ENCODE measurements at places on chromosomes 4 and X.
A peak's percentile ranks its signal among the peaks of the same experiment; 100 is the strongest.

DNA sequence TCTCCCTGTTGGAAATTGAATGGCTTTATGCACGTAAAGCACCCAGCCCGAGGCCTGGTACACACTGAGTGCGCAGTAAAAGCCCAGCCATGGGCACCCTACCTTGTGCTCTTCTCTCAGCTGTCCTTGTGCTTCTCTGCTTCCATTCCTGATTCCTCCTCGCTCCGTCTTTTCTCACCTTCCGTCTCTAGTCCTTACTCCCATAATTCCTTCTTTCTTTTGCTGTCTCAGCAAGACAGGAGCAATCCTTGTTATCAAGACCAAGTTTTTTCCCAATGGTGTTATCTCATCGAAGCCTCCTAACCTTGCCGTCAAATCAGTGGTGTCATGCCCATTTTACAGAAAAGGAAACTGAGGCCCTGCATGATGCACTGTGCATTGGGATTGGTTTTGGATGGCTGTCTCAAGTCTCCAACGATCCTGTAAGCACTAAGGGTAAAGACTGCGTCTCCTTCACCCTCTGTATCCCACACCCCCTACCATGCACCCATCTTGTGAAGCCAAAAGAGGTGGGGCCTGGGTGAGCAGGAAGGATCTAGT lies 30.1 kb downstream of the CYTL1 start:
- no peak for DNase-seq

DNA sequence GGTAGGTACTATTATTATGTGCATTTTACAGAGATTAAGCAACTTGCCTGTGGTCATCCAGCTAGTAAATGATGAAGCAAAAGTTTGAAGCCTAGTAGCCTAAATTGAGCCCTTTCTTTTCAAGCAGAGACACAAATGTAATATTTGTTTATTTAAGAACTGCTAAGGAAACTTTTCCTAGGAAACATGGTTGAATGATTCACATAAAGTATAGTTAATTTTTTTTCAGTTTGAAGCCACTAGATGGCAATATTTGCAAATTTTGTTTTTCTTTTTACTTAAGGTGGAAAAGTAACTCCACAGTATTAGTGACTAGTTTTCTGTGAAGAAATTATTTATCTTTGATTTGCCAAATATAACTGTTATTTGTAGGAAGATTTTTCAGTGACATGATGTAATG lies 52.8 kb upstream of the ANKRD17 start:
- no peak for DNase-seq

DNA sequence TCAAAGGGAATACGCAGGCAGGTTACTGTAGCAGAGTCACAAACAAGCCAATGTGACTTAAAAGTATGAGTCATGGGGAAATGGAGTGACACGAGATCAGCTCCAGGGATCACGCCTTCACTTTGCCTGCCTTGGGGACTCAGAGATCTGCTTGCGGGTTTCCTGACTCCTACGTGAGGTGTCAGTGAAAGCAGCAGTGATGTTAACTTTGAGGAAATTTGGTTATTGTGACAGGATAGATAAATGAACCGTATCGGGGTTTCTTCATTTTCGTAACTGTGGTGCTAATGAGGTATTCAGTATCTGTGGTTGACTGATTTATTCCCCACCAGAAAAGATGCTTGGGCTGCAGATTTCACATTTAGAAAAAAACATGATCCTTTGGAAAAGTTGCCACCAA lies 383.3 kb upstream of the ZFP42 start:
- no peak for DNase-seq

DNA sequence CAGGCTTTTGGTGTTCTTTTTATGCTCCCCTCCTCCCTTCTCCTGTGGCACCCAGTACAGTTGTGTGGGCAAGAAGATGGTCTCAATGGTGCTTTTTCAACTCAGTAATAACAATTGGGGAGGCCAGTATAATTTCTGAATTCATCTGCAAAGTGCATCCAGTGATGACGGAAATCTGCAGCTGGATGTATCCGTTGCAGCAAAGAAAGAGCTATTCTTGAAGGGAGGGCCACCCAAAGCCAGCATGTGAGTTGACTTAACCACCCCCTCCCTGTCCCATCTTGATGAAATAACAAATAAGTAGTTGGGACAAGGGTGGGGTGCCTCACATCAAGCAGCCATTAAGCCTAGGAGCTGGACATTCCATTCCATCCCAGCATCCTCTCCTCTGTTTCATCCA lies 30.7 kb downstream of the TSC22D3 start:
- DNase-seq, result no peak

DNA sequence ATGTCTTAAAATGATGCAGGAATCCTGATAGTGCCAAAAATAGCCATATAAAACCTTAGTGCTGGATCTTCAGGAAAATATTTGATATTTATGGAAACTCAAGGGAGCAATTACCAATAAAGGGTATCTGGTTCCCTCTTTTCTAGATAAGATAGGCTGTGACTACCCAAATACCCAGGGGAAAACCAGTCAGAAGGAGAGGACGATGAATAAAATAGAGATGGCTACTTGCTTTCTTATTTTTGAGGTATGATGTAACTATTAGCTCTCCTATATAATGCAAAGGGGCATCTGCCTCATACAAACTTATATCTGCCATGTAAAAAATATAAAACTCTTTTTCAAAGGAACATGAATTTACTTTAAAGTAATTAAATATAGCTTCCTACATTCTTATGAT lies 23.4 kb upstream of the COX18 start:
- no peak for DNase-seq

- DNase-seq, result no peak
Observed at GRCh38 chr4:3240936-3241522, 7.9 kb upstream of the MSANTD1 start.

GRCh38 chrX:109511113-109511512 lies 25.5 kb upstream of the NXT2 start:
- DNase-seq, result no peak

GRCh38 chr4:101295691-101296090 lies 51.6 kb downstream of the PPP3CA start:
- DNase-seq, result no peak

DNA sequence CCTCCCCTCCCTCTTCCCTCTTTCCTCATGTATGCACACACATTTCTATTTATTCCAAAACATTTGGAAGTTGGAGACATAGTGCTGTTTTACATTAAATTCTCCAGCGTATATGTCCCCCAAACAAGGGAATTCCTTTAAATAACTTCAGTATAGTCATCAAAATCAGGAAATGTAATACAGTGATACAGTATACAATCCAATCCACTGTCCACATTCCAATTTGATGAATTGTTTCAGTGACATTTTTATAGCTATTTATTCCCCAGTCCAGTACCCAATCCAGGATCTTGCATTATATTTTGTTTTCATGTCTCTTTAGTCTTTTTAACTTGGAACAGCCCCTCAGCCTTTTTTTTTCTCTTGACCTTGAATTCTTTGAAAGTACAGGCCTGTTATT lies 233.0 kb downstream of the DKK2 start:
- peak; percentile 5 for DNase-seq

DNA sequence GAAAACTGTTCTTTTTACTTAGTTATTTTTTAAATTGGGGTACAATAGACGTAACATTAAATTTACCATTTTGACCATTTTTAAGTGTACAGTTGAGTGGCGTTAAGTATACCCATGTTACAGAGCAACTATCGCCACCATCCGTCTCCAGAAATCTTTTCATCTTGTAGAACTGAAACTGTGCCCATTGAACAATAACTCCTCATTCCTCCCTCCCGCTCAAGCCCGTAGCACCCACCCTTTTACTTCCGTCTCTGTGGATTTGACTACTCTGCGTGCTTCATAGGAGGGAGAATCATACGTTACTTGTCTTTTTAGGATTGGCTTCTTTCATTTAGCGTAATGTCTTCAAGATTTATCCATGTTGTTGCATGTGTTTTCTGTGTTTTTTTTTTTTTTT lies 55.3 kb downstream of the TMEM131L start:
- DNase-seq, result no peak

DNA sequence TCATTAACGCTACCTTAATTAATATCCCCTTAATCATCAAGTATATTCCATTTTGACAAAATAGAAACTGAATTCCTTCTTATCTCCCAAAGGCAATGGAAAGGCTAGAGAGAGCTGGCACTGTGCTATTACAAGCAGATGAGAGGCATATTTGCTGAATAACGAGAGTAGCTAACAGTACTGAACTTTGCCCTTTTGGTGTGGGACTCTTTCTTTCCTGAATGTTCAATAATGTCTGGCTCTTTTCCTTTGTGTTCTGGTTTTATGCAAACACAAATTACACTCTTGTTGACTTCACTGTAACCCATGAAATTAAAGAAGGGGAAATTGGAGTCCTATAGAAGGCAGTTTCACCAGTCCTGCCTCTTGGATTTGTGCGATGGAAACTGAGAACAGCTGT lies 63.5 kb downstream of the SHROOM3 start:
- DNase-seq, result no peak

DNA sequence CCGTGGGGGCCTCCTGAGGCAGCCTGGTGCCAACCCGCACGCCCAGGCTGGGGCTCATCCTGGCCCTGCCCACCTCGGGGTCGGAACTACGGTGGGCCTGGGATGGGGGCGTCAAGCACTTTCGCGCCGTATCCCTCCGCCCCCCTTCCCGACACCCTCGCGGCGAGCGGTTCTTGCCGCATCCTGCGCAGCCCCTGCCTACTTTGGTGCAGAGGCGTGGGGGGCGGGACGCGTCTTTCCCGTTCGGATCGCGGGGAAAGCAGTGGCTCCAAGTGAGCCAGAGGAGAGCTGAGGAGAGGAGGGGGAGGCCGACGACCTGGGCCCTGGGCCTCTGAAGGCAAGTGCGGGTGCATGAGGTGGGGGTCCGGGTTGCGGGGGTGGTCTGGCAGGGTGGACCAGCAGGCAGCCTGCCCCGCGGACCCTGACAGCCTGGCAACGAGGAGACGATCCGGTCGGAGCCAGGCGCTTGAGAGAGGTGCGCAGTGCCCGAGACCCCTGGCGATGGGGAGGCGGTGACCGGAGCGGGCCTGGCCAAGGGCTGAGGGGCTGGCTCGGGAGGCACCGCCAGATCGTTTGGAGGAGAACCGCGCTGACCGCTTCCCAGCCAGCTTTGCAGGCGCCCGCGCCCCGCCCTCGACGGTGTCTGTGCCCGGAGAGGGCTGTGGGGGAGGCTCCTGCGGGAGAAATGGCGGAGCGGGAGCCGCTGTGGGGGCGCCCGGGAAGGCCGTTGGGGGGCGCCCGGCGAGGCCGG lies at the start of gene GPRASP2:
GPRASP2 (plus strand) TSS at position 233 of the 751 bp plus-strand sequence. CDS start 2,422 bp downstream, outside the sequence.
- DNase-seq, result no peak

DNA sequence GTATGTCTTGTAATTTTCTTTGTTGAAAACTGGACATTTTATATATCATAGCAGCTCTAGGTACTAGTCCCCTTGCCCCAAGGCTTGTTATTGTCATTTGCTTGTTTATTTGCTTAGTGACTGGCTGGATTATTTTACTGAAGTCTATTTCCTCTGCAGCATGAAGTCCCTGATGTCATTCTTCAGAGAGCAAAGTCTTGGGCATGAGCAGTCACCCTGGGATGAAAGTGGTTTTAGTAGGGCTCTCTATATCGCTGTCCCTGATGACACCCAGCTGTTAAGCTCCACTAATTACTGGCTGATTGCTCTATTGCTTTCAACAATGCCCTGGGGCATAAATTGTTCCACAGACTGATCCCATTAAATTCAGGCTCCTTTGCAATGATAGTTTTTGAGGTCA lies 113.5 kb upstream of the USP9X start:
- no peak for DNase-seq

DNA sequence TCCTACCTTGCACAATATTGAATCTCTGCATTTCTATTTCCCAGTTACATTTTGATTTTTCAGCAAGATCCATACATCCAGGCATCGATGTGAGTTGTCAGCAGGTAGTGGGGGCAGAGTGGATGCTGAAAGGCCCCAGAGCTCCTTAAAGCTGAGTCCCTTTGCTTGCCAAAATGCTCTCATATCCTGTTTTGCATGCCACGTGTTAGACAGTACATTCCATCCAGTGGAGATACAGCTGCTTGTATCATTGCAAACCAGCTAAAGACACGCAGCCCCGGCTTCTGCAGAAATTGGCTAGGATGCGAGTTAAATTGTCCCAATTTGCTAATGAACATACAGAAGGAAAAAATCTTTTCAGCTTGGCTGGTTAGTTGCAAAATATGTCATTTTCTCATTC lies 179.6 kb upstream of the MXRA5 start:
- no peak for DNase-seq

DNA sequence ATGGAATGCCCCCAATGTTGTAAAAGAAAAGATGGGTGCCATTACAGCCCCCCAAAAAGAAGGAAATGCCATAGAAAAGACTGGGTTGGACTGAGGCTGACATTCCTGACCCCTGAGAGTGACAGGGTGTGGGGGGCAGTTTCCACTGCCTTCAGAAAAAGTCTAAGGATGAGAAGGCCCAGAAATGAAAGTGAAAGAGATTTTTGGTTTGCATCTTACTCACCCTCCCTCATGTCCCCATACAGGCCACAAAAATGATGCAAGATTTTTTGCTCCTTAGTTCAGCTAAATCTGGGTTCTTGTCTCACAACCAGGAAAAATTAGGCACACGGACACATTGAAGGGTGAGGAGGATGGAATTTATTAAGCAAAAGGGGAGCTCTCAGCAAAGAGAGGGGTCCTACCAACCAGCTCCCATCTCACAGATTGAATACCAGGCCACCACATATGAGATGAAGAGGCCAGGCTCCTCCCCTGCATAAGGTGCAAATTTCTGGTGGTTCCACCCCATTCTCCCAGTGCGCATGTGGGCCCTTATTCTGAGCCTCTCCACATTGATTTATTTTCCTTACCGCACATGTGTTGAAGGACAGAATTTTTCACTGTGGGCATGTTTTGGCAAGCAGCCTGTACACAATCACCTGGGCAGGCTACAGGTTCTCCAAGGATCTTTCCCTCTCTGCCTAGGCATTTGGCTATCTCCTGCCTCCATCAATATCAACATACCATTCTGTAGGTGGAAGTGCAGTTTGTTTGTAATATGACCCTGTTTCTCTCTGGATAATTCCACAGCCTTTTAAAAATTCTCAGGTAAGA lies 18.8 kb downstream of the PPP4R3C start:
- no peak for DNase-seq

GRCh38 chr4:8745005-8745790 lies 126.4 kb downstream of the HMX1 start:
- DNase-seq, result no peak

GRCh38 chrX:9207142-9207541 lies 173.2 kb upstream of the FAM9B start:
- no peak for DNase-seq

DNA sequence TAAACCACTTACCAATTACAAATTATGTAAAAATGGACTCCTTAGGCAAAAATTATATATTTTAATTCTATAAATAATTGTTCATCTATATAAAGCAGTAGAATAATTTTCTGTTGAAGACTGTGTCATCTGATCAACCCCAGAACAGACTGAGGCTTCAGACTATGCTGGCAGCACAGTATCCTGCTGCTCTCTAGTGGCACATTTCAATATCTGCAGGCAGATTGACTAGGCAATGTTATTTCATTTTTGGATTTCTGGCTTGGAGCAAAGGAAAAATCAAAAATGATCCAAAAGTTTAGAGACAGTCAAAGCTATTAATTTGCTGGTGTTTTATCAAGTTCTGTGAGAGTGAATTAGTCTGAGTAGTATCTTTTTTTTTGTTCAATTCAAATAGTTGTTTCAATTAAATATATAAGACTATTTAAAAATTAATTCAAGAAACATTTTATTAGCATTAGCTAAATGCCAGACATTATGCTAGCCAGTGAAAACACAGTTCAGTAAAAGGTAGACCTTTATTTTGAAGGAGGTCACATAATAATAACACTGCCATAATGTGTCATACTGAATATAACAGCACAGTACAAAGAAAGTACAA lies 21.3 kb upstream of the SULT1E1 start:
- DNase-seq, result peak; percentile 20

GRCh38 chr4:26321373-26322221 lies 783 bp downstream of the RBPJ start:
- DNase-seq, result no peak
